ENCODE measurements at places on chromosomes 6 and 20.
A peak's percentile ranks its signal among the peaks of the same experiment; 100 is the strongest.

DNA sequence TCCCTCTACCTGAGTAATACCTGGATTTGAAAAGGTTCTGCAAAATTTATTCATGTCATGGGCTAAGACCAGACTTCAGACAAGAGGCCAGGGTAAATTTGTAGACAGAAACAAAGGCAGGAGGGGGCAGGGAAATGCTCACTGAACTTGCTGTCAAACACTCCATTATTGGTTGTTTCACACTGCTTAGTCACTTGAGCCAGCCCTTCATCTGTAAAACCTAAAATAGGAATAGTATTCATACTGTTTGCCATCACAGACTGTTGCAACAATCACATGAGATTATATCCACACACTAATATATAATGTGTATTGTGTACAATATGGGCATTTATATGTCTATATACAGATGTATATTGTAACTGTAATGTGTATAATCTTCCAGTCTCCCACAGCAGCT, 6.5 kb upstream of the TINAG start:
- no peak for DNase-seq

- no peak for DNase-seq
These were observed 120.3 kb downstream of the IMPG1 start for GRCh38 chr6:75952128-75952527.

- DNase-seq = no peak
These were observed 29.6 kb downstream of the ANKRD6 start for GRCh38 chr6:89462503-89462902.

DNA sequence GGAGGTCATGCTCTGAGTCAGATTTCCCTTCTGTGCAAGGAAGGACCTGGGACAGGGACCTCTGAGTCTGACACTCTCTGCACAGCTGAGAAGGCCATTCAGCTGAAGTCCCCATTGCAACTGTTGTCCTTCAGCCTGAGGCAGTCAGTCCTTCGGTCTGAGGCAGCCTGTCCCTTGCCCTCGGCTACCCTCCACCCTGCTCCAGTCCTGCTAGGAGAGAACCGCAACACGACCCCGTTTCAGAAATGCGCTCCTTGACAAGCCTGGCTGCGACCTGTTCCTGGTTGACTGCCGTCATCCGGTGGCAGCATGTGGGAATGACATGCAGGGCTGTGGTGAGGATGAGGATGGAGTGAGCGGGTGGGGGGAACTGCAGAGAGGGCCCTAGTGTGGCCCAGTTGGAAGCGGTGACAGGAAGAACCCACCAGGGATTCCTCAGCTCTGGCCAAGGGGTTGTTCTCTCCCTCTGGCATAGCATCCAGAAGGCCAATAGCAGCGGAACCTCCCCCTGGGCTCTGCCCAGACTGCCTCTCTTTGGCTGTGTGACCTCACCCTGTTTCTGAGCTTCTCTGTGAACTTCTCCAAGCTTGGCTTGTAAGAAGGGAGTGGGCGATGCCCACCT, 40.3 kb upstream of the ANGPT4 start:
- peak; percentile 87 for DNase-seq

GRCh38 chr6:92174398-92175073, 1244.8 kb downstream of the EPHA7 start:
- no peak for DNase-seq

DNA sequence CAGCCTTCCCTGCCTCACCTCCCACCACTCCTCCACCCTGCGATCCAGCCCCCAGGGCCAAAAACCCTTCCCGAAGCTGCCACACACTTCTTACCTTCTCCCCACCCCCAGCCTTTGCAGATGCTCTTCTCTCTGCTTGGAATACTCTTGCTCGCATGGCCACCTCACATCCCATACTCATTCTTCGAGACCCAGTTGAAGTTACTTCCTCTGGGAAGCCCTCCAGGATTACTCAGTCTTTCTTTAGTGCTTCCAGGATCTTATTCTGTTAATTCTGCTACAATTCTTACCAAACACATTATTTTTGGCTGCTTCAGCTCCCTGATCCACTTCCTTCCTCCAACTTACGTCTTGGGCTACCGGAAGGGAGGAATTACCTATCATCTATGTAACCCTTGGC, 54.3 kb downstream of the CD40 start:
- no peak for DNase-seq

GRCh38 chr20:35013421-35014411, 58.0 kb downstream of the MYH7B start:
- DNase-seq = no peak

- DNase-seq = no peak
These were observed 32.4 kb downstream of the NFATC2 start for GRCh38 chr20:51510169-51510568.

- no peak for DNase-seq
These were observed 93.3 kb downstream of the KCNQ5 start for GRCh38 chr6:72715119-72715518.

- no peak for DNase-seq
These were observed 19.1 kb downstream of the SLC24A3 start for GRCh38 chr20:19231359-19232035.

GRCh38 chr6:5082487-5083306, 2.4 kb upstream of the PPP1R3G start:
- DNase-seq = no peak

- DNase-seq = no peak
These were observed 130.4 kb upstream of the QKI start for GRCh38 chr6:163284151-163284550.

DNA sequence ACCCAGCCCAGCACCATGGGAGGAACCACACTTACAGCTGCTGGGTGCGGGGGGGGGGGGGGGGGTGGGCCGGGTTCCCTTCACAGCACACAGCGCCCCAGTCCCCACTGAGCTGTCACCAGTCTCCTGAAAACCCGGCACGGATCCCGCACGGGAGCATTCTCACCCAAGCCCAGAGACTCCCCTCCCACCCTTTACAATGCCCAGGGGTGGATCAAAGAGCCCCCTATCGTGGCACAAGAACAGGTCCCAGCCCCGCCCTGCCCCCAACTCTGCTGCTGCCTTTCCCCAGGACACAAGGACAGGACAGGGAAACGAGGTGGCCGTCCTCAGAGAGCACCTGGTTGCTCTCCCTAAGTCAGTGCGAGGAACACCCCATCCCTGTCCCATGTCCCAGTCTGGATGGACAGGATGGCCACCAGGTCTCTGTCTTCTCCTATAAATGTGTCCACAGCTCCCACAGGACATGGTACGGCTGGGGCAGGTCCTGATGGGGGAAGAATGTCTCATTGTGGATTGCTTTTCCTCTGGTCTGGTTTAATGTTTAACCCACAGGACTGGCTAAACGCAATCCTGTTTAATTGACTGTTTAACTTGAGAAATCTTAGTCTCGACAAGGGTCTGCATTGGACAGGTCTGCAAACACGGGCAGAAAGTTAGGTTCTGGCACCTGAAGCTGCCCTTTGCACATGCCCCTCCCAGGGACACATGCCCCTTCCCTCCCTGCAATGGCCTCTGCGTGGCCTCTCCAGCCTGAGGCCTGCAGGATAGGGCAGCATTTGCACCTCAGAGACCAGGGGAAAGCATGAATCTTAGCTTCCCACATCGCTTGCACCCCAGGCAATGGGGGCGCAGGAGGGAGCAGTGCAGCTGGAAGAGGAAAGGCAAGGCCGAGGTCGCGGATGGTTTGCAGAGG, 45.3 kb downstream of the DACT2 start:
- no peak for DNase-seq

DNA sequence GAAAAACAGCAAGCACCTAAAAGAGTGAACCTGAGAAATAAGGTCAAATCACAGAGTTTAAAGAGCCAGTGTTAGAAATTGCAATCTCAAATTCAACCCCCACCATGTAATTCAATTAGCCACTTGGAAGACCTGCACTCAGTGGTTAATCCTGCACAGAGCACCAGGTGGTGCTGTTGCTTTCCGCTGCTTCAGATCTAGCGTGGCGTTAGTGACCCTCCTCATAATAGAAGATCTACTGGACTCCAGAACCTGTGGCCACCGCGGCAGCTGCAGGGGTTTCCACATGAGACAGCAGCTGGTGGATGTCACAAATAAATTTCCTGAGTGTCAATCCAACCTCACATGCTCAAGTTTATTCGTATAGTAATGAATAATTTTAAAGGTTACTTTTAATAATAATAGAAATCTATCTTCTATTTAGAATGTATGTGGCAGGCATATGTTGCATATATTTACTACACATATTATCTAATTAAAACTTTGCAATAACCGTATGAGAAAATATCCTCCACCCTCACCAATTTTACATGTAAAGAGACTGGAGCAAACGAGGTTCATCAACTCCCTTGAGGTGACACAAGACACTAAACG, 84.4 kb downstream of the SYNE1 start:
- peak; percentile 67 for DNase-seq

DNA sequence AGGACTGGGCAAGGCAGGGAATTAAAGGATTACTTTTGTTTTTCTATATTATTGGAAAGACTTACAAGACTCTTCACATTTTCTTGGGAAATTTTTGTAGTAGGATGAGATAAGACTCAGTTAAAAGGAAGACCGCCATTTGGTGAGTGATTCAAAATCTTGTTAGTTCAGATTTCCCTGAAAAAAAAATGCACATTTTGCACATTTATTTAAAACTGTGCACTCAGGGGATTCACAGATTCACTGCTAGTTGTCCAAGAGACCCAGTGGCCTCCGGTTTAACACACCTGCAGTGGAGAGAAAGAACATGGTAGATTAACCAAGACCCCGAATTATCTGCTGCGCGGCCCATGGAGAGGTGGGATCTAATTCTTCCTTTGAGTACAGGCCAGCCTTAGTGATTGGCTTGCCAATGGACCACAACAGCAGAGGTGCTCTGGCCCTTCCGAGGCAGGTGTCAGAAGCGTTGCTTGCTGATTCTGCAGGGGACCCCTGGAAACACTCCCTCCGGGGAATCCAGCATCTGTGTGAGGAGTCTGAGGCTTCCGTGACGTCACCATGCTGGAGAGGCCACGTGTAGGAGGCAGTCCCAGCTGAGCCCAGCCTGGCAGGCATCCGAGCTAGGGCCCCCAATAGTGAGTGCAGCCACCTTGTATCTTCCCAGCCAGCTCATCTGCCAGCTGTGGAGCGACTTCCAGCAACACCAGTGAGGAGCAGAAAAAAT, 68.9 kb downstream of the ZNF217 start:
- no peak for DNase-seq

- peak; percentile 69 for DNase-seq
These were observed 20.8 kb upstream of the CHRNA4 start for GRCh38 chr20:63381781-63382431.

GRCh38 chr6:138620630-138621029, 121.3 kb upstream of the NHSL1 start:
- no peak for DNase-seq

DNA sequence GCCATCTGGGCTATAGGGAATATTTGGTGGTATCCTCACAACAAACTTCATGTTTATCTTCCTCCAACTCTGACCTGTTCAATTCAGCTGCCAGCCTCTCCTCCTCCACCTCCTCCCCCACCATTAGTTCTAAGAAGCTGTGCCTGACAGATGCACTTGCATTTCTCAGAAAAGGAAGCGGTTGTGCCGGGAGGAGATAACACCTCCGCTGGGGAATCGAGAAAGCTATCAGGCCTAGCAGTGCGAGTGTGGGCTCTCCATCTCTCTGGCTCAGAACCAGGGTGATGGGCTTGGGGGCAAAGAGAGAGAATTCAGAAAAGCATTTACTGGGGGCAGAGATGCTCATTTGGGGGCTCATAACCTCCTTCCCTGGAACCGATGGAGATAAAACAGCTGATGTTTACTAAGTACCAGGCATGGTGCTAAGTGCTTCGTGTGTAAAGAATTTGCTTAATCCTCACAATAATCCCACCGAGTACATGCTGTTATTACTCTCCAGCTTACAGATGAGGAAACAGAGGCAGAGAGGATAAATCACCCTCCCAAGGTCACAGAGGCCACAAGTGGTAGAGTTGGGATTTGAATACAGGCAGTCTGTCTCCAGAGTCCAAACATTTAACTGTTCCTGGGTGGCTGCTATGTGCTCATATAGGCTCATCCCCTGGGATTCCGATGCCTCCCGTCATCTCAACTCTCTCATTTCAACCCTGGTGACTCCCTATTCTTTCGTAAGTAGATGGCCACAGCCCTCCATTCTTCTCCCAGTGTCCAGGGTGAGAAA, 38.3 kb downstream of the COX4I2 start:
- DNase-seq = peak; percentile 50
